Stimulated activated CD4-positive, alpha-beta T cell treated with anti-CD3 and anti-CD28 coated beads, TNF-alpha, amount 100 ng/mL, for 48 hours (primary cell): ENCODE measurements at places on chromosomes 3 and 15.

GRCh38 chr3:126081618-126082361, 2.1 kb downstream of the SLC41A3 start:
- no peak for DNase-seq

DNA sequence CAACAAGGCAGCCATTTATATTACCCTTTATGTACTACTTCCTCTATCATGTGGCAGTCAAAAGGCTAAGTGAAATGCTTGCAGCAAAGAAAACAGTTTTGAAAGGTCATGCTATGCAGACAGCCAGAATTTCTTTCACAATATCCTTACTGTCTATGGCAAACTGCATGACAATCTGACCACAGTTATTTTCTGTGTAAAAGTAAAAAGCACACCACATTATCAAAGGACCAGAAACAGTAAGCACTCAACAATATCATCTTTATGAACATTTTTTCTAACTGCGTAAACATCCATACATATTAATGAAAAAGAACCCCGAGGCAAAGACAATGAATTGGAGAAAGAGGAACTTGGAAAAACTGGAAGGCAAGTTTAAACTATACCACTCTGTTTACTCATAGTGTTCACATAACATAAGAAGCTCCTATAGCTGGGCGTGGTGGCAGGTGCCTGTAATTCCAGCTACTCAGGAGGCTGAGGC, 47.9 kb downstream of the PIK3CB start:
- DNase-seq: no peak

DNA sequence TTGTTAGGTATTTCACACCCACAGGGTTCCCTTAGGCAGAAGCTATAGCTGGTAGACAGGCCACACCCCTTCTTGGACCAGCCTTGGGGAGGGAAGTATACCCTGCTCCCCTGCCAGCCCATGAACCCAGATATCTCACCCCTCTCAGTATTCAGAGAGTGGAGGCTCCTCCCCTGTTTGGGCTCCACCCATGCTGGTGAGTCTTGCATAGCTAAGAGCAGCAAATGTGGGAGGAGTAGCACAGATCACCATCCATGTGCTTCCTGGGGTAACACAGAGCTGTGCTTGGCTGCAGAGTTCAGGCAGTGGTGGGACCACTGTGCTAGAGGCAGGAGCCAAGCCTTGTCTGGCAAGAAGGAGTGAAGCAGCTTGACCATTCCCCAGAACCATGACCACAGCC, 427.2 kb downstream of the ZIC1 start:
- DNase-seq: no peak

DNA sequence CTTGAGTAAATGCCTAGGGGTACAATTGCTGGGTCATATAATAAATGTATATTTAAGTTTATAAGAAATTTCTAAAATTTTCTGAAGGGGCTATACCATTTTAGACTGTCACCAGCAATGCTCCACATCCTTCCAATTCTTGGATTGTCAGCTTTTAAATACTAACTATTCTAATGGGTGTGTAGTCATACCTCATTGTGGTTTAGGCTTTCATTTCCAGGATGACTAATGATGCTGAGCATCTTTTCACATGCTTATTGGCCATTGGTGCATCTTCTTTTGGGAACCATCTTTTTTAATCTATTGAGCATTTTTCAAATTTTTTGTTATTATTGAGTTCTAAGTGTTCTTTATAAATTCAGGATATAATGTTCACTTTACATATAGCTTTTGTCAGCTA, 52.5 kb upstream of the CORO2B start:
- DNase-seq: no peak

DNA sequence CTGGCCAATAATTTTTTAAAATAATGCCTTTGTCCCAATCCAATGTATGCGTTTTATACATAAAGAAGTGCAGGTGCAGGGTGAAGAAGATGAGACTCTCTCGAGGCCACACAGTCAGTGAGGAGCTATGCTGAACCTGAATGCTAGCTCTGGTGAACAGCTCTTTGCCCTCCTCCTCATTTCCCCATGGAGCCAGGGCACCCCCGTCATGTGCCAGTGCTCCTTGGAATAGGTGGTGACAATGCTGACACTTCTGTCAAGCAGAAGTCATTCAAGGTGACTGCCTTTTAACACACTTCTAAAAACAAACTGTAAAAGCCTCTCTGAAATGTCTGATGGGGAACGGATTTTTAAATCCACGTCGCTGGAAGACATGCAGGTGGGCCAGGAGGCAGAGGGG, 162.4 kb upstream of the WNT5A start:
- DNase-seq: no peak

- no peak for DNase-seq
Measured at GRCh38 chr3:55491296-55491816, 4.2 kb upstream of the WNT5A start.

DNA sequence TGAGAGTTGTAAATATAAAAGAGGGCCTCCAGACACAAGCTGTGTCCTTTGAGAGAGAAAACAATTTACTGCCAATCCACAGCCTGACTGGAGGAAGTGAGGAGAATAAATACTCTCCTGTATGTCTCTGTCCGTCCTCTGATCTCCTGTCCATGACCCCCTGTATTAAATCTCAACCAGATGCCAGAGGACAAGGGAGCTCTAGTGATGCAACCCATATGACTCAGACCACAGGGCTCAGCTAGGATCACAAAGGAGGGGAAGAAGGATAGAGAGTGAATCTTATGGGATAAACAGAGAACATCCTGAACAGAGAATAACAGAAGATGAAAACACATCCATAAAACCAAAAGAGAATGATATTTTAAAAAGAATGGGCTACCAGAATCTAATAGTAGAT, 482.6 kb downstream of the PLOD2 start:
- no peak for DNase-seq

- DNase-seq: no peak
Measured at GRCh38 chr3:192082730-192083660, 622.0 kb downstream of the PYDC2 start.
